ENCODE measurements at places on chromosomes 6 and 20.

GRCh38 chr6:38118791-38119365 lies 299.4 kb downstream of the ZFAND3 start:
- DNase-seq, result no peak

DNA sequence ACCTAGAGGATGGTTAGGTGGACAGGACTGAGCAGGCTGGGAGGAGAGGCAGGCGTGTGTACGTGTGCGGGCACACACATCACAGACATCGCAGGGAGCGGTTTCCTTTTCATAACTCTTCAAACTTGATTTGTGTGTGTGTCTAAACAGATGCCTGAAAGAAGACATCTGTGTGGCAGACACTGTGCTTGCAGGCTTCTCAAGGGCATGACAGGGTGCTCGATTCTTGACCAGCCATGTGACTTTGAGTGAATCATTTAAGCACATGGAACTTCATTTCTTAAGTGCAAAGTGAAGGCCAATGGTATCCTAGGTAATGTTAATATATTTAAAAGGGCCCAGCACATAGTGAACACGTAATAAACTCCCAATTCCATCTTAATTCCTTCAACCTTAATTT lies 186.5 kb downstream of the SCP2D1 start:
- DNase-seq, result no peak

DNA sequence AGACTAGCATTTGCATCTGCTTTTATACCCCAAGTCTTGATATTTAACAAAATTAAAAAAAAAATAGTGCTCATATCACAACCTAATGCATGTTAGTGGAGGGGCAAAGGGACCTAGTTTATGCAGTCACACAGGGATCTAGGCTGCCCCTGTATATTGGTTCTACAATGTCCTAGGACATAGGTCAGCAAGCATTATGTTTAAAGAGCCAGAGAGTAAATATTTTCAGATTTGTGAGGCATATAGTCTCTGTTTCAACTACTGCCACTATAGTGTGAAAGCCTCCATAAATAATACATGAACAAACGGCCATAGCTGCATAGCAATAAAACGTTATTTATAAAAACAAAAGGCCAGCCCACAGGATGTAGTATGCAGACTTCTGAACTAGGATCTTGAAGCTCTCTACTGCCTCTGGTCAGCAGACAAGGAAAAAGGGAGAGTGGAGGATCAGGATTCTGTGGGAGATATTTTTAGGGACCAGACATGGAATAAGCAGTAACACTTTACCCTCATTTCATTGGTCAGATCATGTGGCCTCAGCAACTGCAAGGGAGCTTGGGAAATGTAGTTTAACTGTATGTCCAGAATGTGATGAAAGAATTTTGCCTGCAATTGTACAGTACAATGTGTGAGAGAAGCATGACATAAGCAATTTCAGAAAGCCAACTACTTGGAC lies 414.2 kb upstream of the SPTLC3 start:
- no peak for DNase-seq

DNA sequence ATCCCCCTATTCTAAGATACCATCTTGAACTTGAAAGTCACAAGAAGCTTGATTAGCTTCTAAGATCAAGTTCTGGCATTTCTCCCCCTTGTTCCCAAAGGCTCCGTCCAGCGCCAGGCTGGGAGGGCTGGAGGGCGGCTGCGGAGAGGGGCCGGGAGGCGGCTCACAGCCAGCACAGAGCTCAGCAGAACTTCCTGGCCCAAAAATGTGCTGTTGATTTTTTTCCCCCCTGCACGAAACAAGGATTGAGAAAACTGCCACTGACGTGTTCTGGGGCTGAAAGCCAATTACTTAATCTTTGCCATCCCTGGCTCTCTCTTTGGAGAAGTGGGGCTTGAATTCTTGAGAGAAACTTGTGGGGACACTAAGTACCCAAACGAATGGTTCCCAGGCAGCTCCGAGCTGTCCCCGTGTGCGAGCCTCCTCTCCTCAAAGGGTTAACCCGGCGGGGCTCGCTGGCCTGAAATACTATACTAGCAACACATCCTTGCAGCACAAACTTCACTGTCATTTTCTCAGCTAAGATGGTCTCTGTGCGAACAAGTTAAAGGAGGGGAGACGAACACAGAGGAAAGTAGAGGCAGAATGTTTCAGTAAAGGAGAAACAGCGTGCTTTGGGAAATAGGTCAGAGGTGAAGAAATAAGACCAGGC lies 452 bp downstream of the TRAF3IP2 start:
- peak; percentile 76 for DNase-seq

GRCh38 chr6:99810942-99811620 lies 182.9 kb downstream of the MCHR2 start:
- DNase-seq, result no peak

DNA sequence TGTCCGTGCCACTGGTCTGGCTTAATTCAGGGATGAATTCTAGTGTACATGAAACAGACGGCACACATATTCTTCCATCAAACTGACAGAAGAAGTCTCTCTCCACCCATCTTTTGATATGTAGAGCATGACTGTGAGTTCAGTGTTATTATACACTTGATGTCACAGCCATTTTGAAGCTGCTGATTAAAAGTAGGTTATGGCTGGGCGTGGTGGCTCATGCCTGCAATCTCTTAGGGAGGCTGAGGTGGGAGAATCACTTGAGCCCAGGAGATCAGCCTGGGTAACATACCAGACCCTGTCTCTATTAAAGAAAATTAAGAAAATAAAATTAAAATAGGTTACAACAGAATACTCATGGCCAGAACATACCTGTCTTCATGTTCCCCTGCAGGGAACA lies 20.7 kb downstream of the C6orf15 start:
- no peak for DNase-seq

GRCh38 chr6:11317885-11318771 lies 85.7 kb upstream of the NEDD9 start:
- DNase-seq, result peak; percentile 84

DNA sequence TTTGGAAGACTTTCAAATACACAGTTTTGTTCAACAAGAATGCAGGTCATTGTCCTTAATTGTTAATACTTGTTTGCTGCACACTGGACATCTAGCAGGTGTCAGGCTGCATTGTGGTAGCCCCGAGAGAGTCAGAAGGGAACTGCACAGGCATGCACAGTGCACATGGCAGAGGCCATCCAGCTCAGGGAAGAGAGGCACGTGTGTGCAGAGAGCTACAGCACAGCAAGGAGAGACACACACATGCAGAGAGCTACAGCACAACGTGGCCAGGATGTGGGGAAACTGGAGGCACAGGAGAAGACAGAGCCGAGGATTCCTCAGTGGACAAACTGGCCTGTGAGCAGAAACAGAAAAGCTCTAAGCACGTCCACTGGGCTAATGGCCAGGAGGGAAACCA lies 272.0 kb downstream of the SMOC2 start:
- no peak for DNase-seq

DNA sequence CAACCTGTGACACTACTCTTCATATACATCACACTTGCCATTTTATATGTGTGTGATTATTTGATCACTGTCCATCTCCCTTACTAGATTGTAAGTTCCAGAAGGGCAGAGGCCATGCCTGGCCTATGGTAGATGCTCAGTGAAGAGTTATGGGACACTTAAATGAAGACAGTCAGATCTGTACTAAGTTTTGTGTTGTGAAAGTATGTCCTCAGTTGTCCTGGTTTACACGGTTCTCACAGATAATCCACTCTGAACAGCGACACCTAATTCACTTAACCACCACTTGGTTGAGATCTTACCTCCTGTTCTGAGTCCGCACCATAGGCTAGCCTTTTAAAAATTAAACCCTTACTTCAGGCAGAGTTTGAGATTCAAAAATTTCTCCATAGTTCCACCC lies 434.1 kb upstream of the SOX4 start:
- no peak for DNase-seq

- DNase-seq, result no peak
These were observed 1.8 kb downstream of the GJA1 start for GRCh38 chr6:121436960-121437850.

DNA sequence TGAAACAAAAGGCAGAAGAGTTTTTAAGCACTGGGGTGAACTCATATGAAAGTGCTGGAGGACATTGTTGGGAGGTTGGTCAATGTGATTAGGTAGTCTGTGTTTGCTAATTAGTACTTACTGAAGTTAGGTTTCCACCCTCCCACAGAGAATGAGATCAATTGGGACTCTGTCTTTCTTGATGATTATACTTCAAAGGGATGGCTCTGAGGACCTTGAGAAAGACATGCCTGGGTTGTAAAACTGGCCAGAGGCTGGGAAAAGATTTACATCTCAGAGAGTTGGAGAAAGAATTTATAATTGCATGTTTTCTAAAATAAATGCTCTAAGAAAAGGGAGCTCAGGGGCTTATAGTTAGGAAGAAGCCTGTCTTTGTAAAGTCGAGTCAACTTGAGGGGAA lies 74.0 kb downstream of the CD109 start:
- no peak for DNase-seq

DNA sequence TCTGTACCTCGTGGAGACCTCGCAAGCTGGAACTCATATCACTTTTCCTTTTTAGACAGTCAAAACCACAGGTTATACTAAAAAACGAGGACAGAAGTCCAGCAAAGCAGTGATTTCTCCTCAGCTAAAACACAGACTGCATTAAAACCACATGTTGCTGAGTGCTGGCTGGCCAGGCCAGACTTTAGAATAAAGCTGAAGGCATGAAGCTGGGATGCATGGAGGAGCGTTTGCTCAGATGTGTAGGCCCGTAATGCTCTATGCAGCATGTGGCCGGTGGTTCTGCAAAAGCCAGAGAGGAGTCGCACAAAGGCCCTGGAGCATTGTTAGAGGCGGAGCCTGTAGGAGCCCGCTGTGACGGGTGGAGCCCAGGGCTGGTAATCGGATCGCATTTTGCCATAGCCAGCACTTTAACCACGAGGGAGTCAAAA lies 83.6 kb downstream of the SMOC2 start:
- no peak for DNase-seq

- DNase-seq, result no peak
These were observed 76.9 kb downstream of the FIG4 start for GRCh38 chr6:109767961-109768360.

DNA sequence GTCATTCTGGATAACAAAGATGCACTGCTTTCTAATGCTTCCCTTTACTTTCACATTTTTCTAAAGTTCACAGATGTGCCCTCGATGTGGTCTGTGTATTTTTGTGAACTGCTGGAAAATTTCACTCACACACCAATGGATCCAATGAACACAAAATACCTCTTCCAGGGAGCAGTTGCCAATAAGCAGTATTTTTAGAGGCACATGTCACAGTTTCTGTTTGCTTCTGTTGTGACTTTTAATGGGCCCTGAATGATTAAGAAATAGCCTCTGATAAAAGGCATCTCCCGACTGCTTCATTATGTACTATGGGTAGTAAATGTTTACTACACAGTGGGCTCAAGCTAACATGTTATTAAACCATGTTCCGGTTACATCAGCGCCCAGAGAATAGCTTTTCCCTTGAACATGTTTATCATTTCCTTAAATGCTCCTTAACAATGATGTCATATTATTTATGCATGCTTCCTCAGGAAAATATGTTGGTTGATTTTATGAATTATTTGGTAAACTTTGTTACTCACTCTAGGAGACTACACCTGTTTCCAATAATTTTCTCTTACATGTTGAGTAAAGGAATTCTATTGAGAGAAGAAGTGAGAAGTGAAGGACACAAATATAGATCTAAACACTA lies 188.0 kb downstream of the KCNQ5 start:
- no peak for DNase-seq

DNA sequence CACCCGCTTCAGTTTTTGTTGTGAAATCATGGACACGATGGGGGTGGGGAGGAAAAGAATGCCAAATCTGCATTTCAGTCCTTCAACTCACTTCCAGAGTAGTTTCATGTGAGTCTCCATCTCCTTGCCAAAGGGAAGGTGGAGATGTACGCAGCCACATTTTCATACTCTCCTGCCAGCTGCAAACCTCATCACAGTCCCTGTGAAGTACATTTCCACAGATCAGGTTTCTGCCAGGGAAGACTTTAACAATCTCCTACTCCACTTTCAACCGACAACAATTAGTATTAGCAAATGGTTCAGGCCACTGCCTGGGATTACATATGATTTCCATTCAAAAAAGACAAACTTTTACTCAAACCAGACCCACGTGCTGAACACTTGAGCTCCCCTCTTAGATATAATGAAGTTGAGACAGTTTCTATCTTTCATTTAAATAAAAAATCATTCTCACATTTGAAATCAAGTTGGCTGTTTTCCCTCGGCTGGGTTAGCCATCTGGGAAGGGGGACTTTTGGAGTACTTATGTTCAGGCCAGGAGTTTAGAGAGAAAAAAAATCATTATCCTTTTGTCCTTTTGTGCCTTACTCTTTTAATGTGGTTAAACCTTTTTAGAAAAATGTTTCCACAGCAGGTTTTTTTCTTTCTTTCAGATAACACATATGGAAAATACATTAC lies 51.0 kb upstream of the CEP162 start:
- no peak for DNase-seq

DNA sequence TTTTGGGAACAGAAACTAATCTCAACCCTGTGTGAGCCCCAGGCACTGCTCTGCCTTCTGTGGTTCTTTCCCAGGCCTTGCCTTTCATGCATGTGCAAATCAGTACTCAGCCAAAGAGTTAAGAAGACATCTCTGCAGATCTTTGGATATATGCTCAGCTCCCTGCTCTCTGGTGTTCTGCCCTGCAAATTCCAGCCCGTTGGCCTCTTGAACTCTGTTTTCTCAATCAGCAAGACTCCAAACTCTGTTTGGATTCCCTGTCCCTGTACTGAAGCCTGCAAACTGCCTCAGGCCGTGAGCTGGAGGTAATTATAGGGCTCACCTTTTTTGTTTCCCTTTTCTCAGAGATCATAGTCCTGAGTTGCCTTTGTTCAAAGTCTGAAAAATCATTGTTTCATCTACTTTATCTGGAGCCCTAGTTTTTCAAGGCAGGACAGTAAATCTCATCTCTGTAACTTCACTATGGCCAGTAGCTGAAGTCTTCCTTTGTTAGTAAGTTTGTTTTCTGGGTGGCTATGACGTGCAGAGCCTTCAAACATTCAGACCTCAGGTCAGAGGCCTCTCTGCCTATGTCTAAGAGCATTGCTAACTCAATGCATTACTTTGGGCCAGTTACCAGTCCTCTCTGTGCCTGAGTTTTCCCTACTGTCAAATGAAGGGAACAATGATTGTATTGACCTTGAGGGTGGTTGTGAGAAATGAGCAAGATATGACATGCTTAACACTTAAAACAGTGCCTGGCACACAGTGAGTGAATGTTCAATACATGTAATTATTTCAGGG lies 15.9 kb upstream of the MDFI start:
- DNase-seq, result no peak

- no peak for DNase-seq
These were observed 18.9 kb upstream of the MOCS1 start for GRCh38 chr6:39953076-39953618.

DNA sequence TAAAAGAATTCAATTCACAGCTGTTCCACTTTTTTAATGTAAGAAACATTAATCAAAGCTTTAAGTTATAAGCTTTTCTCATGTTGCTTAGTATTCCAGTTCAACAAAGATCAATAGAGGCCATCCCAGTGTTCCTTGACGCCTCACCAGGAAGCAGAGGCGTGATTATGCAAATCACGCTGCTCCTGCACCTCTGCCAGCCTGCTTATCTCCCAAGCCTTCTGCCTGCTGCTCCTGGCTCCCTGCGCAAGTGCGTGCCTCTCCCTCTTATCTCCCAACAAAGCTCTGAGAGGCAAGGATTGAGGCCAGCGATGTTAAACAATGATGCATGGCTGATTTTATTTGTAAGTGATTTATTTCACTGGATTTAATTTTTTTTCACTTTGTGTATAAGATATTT lies 42.8 kb downstream of the INSM1 start:
- no peak for DNase-seq

All from inflammatory macrophage (primary cell).